ENCODE measurements at places on chromosomes 5 and 9.

DNA sequence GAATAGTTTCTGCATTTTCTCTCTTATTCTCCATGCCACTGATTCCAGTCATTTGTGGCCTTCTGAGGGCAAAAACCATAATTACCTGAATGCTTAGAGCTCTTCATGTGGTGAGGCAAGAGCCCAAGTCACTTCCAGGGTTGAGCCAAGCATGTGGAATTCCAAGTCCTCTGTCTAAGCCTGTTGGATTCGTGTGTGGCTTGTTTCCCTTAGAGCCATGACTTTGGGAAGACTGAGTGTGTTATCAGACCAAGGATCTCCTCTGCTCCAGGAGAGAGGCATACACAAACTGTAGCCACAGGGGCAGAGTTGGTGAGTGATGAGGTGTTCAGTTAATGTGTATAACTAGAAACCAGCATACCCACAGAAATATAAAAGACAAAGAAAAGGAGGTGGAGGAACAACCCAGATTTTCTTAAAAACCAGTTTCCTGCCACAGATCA lies 27.1 kb downstream of the SLC22A5 start:
- no peak for DNase-seq

- no peak for DNase-seq
Observed at GRCh38 chr5:10552183-10553143, 11.4 kb upstream of the ANKRD33B start.

DNA sequence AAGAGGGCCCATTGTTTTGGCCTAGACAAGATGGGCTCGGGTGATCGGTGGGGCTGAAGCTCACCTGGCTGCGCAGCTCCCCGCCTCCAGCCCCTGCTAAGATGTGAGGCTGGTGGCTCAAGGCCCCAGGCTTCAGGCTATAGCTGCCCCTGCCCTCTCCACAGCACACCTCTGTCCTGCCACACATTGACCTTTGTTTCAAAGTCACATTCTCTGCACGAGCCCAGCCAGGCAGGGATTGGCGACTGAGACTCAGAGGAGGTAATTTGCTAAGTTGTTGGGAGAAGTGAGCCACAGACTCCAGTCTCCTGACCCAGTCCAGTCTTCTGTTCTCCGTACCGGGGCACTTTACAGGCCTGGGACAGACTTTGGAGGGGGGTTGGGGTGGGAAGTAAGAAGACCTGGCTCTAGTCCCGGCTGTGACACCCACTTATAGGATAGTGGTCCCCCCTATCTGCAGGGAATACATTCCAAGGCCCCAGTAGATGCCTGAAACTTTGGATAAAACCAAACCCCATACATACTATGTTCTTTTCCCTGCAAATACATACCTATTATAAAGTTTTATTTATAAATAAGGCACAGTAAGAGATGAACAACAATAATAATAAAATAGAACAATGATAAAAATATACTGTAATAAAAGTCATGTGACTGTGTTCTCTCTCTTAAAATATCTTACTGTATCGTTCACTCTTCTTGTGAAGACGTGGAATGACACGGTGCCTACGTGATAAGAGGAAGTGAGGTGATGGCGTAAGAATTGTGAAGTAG lies 13.3 kb downstream of the PDGFRB start:
- no peak for DNase-seq

DNA sequence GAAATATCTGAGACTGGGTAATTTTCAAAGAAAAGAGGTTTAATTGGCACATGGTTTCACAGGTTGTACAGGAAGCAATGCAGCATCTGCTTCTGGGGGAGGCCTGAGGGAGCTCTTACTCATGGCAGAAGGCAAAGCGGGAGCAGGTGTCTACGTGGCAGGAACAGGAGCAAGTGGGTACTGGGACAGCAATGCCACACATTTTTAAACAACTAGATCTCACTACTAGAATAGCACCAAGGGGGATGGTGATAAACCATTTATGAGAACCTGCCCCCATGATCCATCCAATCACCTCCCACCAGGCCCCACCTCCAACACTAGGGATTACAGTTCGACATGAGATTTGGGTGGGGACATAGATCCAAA lies 47.6 kb upstream of the HOMER1 start:
- peak; percentile 16 for DNase-seq

DNA sequence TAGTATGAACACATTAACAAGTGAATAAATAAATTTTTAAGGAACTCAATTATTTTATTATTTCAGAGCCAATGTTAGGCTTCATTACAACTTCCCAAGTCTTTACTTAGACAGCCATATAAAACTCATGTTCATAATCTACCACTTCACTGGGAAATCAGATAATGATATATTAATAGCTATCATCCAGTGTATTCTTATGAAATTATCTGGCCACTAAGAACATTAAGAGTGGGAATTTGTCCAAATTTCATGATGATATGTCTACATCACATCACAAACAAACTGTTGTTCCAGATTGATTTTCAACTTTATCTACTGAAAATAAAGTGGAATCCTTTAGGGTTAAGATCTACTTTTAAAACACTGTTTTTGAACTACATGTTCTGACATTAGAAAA lies 668.6 kb downstream of the EFNA5 start:
- no peak for DNase-seq
